ENCODE measurements at places on chromosomes 4 and X.

DNA sequence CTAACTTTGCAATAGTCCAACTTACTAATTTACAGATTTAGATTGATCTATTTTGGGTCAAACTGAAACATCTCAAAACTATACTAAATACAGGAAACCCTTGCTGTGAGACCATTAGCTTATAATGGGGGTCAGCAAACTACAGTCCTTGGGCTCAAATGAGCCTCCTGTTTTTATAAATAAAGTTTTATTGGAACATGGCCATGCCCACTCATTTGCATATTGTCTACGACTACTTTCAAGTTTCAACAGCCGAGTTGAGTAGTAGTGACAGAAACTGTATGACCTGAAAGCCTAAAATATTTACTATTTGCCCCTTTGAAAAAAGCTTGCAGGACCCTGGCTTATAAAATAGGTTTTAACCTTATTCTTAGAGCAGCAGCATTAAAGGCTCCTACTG lies 92.4 kb downstream of the C4orf51 start:
- DNase-seq, result no peak

- DNase-seq, result no peak
These were observed 57.0 kb downstream of the PLAC1 start for GRCh38 chrX:134601240-134601765.

DNA sequence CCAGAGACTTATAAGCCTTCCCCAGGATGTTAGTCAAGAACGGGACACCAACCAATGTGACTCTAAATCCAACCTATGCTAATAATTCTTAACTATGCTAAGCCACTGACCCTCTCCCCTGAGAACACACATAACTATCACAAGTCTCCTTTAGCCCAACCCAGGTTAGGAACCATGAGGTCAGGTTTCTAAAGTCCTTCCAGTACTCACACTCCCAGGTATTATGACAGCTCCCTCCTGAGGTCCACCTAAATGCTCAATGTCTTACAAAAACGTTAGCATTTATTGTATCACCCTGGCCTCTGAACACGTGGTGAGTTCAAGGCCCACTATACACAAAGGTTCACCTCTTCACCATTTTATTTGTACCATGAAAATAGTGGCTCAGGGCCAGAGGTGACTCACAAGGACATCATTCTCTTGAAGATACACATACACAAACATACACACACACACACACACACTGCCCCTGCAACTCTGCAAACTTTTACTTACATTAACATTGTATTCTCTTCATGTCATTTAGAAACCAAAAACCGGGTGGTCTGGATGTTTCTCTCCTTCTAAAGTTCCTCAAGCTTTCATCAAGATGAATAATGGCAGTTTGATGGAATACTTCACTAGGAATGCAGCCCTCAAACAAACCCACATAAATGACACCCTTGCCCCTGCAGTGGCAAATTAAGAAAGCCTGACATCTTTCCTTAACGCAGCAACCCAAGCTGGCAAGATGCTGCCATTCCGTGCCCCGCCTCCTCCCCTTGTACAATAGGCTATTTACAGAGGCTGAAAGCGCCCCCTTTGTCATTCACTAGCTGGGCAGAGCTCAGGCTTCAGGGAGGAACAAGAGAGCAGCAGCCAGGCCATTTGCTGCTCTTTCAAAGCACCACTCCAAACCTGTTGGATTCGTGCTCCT lies 17.7 kb downstream of the ACSL1 start:
- no peak for DNase-seq

GRCh38 chr4:137039370-137039769 lies 492.9 kb downstream of the PCDH18 start:
- DNase-seq, result no peak

- DNase-seq, result no peak
These were observed 83.9 kb downstream of the SNCA start for GRCh38 chr4:89752932-89753598.

DNA sequence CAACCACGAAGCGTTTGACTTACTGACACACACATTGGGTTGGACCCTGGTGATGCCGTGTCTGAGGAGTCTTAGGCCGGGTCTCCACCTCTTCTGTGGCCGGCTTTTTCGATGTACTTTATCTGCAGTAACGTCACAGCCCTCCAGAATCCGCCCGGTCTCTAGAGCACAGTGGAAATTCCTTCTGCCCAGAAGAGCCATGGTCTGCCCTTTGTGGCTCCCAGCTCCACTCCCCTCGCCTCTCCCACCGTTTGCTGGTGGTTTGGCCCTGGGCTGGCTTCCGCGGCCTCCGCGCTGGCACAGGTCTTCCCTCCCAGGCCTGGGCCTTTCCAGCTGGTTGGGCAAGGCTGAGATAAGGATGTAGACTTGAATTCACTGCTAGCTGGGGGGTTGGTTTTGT lies 4.3 kb downstream of the MAEA start:
- no peak for DNase-seq

DNA sequence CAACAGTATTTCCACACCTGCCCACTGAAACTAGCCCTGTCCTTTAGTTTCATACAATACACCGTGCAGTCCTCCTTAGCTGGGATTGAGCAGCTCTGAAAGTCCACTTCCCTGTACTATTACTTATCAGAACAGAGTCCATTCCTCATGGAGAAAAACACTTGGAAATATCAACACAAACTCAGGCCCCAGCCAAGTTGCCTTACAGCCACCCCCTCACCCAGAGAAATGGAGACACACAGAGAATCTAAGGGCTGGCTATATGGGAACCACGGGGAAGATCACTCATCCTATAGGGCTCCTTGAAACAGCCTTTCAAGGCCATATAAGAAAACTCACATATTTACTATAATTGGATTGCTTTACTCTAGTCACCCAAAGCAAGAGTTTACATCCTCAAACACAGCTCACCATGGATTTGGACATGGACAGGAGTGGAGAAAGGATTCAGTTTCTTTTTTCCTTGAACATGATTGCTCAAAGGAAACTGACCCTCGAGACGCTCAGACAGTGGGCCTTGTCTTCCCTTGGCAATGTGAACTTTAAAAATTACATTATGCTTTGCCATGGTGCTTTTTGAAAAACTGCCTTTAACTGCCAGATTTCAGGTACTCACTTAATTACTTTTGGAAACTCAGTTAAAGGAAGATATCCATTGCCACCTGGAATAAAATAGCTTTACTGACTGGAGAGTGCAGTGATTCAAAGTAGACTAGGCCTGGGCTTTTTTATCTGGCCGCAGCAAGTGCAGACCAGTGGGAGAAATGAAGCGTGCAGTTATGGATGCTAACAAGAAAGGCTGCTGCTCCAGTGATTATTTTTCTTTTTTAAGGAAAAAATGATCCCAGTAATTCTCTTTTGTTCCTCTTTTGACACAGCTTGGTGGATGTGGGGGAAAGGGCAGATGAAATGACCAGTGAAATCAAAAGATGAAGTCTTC lies 1.6 kb downstream of the SCARB2 start:
- DNase-seq, result no peak

DNA sequence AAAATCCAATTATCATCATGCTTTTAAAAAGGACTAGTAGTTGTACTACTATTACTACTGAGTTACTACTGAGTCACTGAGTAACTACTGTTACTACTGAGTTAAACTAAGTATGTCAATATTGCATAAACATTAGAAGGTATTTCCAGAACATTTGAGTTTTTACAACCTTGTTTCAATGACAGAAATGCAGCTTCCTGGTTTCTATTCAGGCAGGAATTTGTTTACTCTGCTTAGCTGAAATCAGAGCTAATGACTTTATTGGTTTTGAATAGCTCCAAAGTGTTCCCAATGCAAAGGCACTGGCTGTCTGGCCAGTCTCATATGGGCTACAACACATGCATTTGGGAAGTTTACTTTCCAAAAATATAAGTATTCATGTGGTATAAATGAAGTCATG lies 12.0 kb downstream of the RPS6KA6 start:
- DNase-seq, result no peak

DNA sequence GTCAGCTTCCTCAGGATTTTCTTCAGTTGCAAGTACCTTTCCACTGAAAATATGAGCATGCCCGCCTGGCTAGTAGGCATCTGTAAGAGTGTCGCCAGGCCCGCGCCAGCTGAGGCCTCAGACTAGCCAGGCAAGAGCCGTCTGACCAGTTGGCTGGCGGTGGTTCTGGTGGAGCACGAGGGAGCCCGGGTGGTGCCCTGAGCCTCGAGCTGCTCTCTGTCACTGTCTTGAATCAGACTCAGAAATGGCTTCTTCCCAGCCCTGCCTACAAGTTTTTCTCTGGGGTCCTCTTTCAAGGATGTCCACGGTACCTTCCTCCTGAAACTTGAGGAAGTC lies 11.9 kb downstream of the GRPEL1 start:
- DNase-seq, result no peak

GRCh38 chr4:78638337-78639172 lies 87.0 kb downstream of the ANXA3 start:
- peak; percentile 14 for DNase-seq

- DNase-seq, result no peak
These were observed 641.3 kb downstream of the TRAM1L1 start for GRCh38 chr4:116444117-116444516.

DNA sequence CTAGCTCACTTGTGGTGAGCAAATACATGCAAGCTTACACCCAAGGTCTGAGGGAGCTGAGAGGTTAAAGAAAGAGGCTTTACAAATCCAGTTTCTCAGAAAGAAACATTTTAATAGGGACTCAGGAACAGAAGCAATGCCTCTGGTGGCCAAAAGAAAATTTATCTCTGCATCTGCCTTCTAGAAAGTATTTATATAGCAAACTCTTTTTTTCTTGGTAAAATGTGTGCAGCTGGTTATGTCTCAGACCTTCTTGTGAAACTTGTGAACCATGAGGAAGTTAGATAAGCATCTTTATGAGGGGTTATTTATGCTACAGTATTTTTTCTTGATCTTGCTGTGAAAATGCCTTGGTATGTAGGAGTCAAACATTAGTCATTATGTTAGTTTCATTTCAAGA lies 48.5 kb upstream of the CYSLTR1 start:
- no peak for DNase-seq

DNA sequence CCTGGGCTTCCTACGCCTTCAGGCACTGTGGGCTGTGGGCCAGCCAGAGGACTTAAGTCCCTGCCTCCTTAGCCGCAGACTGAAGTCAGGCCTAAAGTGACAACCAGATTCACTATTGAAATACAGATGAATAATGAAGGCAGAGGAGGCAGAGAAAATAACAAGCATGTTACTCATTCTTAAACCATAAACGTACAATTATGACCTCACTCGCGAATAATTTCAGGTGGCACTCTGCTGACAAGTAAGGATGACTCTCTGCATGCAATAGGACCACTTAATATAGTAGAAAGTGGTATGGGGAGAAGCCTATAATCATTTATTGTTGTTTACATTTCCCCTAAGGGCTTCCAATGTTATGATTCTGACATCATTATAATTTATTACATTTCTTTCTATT lies 409.2 kb upstream of the FGF13 start:
- no peak for DNase-seq

DNA sequence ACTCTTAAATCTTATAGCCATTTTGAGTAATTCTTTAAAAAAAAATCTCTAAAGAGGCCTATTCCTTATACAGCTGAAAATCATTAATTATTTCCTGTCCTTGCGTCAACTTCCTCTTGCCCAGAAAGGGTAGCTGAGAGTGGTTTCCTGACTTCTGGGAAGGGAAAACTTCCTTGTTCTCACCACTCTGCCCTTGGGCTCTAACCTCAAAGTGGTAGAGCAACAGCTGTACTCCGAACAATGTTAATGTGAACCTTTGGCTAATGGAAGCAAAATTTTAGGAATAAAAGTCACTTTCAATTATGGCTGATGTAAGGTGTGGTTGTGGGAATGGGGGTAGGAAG lies 15.3 kb downstream of the KLHL2 start:
- DNase-seq, result no peak

GRCh38 chr4:151100531-151100930 lies 1.1 kb downstream of the RPS3A start:
- no peak for DNase-seq

DNA sequence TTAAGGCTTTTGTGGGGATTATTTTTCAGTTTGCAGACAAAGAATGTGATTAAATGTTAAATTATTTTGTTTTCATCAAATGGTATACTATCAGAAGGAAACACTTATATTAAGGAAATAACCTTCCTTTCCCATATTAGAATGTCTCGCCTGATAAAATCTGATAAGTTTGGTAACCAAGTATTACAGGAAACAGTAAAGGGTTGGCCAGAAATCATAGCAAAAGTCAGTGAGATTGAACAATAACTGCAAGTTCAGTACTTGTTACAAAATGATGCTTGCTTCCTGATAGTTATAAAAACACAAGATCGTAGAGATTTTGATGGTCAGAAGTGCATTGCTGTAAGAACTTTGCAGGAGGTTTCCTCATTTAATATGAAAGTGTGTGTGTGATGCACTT lies 40.5 kb downstream of the FABP2 start:
- no peak for DNase-seq

DNA sequence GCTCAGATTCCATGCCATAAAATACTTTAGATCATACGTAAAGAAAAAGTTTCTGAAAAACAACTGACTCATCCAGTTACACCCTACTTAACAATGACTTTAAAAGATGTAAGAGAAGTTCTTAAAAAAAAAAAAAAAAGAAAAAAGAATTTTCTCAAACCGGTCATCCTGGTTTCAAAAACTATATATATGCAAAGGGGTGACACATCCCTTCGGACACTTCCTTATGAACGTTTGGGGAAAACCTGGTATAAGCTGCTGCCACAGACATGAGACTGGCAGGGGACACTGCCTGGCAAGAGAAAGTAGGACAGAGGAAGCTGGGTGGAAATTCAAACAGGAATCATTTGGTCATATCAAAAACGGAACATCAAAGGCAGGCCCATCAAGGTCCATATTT lies 81.2 kb upstream of the PRSS48 start:
- no peak for DNase-seq

DNA sequence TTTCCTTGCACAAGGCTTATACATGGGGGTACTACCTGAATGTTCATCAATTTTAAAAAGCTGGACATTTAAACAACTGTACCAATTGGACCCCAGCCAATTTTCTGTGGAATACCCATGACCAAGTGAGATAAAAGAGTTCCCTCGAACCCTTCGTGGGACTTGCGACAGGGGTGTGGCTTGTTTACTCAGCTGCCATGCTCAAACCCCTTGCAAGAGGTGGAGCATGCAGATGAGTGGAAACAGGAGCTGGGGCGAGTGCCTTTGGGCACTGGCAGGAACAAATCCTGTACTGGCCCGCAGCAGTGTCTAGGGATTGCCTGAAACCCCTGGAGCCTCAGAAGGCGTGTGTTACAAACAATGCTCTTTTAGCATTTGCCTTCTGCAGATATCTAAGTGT lies 144.2 kb downstream of the PDHA2 start:
- no peak for DNase-seq

DNA sequence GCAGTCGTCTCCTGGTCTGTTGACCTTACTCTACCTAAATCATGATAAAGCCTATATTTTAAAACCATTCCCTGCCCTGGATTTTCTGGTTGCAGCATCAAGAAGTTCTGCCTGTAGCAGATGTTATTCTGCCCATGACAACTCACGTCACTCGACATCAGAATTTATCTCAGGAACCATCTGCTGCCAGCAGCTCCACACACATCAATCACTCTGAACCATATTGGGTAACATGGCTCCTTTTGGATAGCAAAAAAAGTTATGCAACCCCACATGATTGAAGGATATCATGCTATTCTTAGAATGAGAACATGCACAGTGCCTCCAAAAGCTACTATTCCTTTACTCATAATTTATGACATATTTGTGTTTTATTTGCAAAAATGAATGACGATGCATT lies 341.4 kb downstream of the DHRSX start:
- DNase-seq, result no peak

All from GM19239 (cell line).